Fibroblast of lung (primary cell): ENCODE measurements at places on chromosomes 6 and 20.

- peak; percentile 39 for DNase-seq
These were observed 4.9 kb downstream of the TM9SF4 start for GRCh38 chr20:32114305-32114960.

DNA sequence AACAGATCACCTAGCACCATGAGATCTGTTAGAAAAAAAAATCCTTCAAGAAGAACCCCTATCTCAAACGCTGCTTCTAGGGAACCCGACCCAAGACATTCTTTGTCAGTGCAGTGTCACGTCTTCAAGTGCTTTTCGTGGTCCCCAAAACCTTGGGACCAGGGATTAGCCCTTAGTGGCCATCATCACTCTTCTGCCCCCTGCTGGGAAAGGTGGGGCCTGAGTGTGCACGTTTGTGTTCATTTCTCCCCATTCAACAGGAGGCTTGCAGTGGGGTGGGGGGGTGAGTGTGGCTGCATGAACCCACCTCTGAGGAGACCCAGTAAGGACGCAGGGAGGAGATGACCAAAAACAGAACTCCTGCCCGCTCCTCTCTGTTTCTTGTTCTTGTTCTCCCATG is 218.2 kb upstream of the RNF24 start:
- no peak for DNase-seq

DNA sequence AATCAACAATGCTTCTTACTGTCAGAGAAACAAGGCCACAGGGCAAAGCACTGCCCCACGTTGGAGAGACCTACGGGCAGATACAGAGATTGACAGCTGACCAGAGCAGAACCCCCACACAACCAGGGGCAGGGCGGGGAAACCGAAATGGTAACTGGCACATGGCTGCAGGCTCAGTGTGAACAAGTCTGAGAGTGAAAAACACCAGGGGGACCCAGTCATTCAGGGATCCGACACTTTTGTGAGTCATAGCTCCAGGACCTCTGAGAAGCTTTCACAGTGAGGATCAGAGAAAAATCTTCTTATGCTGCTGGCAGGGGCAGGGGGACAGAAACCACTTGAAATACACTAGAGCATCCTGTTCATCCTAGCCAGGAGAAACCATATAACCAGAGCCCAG is 254.2 kb downstream of the C6orf118 start:
- DNase-seq: peak; percentile 29

DNA sequence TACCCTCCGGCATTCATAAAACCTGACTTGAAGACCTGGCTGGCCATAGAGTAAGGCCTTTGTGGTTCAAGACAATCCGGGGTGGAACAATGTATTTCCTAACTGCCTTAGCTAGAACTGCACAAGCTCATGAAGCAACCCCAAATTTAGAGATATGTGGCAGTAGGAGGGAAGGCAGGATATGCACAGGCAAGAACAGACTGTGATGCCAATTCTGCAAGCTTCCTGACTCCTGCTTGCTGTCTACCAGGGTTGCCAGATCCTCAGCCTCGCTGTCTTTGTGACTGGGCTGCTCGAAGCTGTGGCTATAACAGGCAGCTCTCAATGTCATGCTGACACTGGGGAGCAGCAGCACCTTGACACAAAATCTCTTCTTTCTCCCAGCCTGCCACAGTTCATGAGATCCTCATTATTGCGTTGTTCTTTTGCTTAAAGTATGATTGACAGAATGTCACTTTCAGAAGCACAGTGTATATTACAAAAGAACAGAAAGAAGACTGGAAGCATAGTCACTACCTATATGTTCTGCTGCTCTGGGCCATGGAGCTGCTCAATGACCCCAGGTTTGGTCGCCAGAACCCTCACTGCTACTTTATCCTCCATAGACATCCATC is 18.3 kb upstream of the SHLD1 start:
- no peak for DNase-seq

GRCh38 chr6:144582939-144583613 is 297.9 kb downstream of the UTRN start:
- peak; percentile 39 for DNase-seq

GRCh38 chr20:48339190-48339985 is 488.4 kb downstream of the PREX1 start:
- peak; percentile 94 for DNase-seq

GRCh38 chr6:154872542-154873114 is 122.5 kb upstream of the TIAM2 start:
- no peak for DNase-seq

DNA sequence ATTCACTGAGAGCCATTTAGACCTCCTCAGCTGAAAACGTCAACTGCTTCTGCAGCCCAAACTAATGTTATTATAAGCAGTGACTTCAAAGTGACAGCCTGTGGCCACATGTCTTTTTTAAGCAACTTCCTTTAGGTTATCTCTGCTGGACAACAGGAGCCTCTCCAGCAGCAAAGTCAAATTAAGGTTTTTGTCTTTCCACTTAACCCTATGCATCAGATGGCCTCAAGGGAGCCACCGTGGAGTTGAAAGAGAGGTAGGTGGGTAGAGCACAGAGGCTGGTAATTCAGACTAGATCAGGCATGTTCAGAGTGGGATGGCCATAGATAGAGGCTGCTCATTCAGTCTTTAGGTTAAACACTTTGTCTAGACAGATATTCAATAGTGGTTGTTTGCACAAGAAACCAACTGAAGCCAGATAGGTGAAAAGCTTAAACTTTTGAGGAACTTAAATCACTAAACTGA is 300.6 kb upstream of the ECI2 start:
- DNase-seq: no peak

DNA sequence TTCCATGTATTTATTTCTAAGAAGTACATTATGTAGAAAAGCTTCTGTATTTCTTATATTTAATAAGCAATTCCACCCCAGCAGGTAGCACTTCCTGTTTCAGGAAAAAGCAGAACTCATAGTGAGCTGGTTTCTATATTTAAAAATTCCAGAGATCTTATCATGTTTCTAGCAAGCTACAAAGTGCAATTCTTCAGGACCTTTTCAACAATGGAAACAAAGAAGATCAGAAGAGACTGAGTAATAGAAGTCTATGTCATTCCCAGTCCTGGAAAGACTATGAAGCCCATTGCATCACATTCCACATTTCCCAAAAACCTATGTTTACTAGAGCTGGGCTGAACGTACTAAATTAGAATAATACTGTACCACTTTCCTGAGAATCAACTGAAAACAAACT is 302.6 kb upstream of the NRSN1 start:
- DNase-seq: no peak

- no peak for DNase-seq
These were observed 115.4 kb downstream of the SYCP2 start for GRCh38 chr20:59817846-59818615.

GRCh38 chr20:3716195-3716834 is 3.9 kb upstream of the SIGLEC1 start:
- DNase-seq: peak; percentile 34

- DNase-seq: peak; percentile 23
These were observed 230.6 kb downstream of the FNDC1 start for GRCh38 chr6:159399751-159400221.

- peak; percentile 7 for DNase-seq
These were observed 177.0 kb downstream of the TENT5A start for GRCh38 chr6:81575442-81575841.

- peak; percentile 53 for DNase-seq
These were observed 3.4 kb upstream of the ZNFX1 start for GRCh38 chr20:49281059-49281912.

DNA sequence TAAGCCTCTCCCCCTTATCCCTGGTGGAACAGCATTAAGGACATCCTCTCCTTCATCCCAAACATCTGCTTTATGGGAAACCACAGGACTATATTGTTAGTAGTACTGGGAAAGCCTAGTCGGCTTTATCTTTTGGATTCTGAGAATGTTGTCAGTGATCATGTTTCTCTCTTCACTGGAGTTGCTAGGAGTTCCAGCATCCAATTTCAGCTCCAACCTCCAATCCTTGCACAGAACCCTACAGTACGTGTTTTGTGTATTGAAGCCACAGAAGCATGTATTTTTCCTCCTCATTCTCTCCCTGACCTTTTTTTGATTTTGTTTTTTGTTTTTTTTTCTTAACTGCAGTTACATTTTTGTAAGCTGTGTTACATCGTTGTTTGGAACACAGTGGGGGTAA is 84.0 kb downstream of the PHACTR3 start:
- DNase-seq: no peak

GRCh38 chr6:31557443-31558317 is 10.3 kb downstream of the NFKBIL1 start:
- DNase-seq: no peak
